Right hindlimb (tissue), 1 donor: ENCODE measurements at places on chromosomes 11 and 22.

- no peak for DNase-seq
These were observed 24.3 kb downstream of the AMOTL1 start for GRCh38 chr11:94792451-94792850.

DNA sequence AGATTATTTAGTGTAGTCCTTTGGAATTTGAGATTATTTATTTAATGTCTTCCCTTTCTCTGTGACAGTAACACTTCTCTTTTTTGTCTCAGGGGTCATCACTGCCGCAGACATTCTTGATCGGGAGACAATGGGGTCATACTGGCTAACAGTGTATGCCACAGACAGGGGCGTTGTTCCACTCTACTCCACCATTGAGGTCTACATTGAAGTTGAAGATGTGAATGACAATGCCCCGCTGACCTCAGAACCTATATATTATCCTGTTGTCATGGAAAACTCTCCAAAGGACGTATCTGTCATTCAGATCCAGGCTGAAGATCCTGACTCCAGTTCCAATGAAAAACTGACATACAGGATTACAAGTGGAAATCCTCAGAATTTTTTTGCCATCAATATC, 299.9 kb downstream of the FAT3 start:
- DNase-seq: no peak

DNA sequence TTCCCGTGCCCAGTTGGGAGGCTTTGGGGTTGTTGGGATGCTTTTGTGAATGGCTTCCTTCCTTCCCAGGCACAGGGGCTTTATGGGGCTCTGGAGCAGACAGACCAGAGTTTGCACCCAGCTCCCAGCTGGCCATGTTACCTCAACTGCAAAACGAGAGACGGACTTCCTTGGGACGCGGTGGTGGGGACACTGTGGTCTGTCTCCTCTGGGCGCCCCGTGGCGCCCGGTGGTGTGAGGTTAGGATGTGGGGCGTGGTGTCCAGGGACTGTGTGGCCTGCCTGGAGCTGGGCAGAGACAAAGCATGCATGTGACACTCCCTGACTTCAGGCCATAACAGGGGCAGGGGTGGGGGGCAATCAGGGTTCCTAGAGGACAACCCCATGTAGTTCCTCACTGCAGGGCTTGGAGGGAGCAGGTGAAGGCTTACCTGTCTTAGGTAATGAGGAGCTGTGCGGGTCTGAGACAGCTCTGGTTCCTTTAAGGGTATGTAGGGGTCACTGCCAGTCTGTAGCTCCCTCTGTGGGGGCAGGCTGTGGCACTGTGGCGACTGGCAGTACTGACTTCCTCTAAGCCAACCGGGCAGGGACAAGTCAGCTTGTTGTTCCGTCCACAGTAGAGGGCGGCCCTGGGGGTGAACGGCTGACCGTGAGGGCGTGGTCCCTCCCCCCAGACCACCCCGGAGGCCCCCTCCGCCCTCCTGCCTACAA, 14.4 kb downstream of the KCNQ1 start:
- peak; percentile 17 for DNase-seq

- DNase-seq: no peak
These were observed 212.6 kb upstream of the NAV2 start for GRCh38 chr11:19499999-19500398.

- DNase-seq: no peak
These were observed 34.2 kb upstream of the TSKU start for GRCh38 chr11:76748948-76749347.

GRCh38 chr11:111035746-111036145, 209.8 kb upstream of the POU2AF2 start:
- DNase-seq: no peak

DNA sequence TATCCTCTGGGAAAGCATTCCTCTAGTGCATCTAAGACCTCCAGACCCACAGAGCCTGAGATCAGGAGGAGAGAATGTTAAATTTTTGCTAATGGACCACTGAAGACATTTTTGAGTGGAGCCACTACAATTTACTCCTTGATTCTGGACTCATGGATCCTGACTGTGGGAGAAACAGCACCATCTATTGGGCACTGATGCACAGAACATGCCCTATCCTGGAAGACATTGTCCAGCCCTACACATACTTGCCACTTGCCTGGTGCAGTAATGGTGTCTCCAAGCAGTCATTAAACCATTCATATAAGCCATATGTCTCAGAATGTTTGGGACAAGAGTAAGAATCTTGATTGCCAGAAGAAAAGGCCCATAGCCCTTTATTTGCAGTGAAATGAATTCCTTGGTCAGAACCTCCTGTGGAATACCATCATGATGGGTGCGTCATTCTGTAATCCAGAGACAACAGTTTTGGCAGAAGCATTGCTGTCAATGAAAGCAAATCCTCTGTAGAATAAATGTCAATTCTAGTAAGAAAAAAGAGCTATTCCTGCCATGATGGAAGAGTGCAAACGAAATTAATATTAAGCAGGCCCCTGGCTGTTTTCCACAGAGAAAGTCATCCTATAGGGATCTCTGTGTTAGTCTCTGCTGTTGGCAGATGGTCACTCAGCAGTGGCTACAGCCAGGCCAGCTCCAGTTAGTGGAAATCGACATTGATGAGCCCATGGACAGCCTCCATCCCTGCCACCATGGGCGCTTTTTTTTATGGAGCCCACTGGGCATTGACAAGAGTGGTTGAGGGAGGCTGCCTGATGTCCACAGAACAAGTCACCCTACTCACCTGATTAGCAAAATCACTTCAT, 43.5 kb downstream of the GGTLC2 start:
- peak; percentile 56 for DNase-seq

DNA sequence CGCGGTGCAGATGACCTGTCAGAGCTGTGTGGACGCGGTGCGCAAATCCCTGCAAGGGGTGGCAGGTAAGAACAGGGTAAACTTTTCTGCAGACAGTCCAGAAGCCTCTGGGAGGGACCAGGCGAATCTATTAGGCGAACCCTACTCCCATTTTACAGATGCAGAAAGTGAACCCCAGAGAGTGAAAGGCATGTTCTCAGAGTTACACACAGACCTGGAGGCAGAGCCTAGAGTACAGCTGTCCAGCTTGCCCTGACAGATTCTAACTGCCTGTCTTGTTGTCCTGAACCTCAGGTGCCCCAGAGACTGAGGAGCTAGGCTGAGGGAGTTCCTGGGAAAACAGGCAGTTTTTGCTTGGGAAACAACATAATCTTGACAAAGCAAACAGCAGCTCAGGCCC, 665 bp downstream of the CCS start:
- DNase-seq: no peak

GRCh38 chr22:49833340-49834007, 5.8 kb upstream of the BRD1 start:
- no peak for DNase-seq

DNA sequence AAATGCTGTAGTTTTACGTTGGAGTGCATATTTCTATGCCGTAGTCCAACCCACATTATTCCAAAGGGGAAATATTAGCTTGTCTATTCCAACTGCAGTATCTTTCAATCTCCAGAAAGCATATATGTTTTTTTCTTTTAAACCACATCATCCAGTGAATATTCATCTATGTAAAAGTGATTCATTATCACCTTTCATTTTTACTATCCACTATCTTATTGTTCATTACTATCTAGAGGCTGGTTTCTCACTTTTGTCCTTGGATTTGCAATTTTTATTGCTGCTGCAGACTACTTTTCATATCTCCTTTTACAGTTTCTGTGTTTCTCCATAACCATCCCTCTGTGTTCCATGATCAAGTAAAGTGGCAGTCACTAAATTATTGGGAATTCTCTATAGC, 1097.2 kb upstream of the TENM4 start:
- DNase-seq: no peak

DNA sequence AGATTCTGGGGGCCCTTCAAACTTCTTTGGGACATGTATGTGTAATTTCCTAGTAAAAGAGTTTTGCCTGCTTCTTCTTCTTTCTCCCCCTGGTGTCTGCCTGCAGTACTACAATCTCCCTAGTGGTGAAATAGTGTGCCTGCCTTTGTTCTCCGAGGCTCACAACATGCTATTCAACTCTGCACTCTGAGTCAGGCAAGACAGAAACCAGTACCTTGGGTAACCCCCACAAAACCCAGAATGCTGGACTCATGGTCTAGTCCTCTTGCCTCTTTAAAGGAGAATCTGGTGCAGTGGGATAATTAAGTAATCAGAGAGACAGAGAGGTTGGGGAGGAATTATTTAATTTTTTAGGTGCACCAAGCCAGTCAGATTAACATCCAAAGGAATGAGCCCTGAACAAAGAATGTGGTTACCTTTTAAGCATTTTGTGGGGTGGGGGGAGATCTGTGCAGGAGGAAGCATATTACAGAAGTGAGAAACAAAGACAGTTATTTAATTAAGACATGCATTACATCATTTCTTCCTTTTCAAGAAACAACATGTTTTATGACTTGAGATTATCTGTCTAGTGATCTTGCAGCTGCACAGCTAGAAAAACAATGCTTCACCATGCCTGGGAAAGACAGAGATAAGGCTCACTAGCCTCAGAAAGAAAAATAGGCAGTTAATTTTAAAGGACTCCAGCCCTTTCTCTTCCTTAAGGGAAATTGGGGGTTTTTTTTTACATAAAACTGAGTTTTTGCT, 11.0 kb upstream of the MS4A6A start:
- peak; percentile 25 for DNase-seq

GRCh38 chr11:34251589-34251980, 106.2 kb downstream of the ABTB2 start:
- DNase-seq: no peak

- no peak for DNase-seq
These were observed 127.0 kb downstream of the MICAL2 start for GRCh38 chr11:12237381-12237784.

DNA sequence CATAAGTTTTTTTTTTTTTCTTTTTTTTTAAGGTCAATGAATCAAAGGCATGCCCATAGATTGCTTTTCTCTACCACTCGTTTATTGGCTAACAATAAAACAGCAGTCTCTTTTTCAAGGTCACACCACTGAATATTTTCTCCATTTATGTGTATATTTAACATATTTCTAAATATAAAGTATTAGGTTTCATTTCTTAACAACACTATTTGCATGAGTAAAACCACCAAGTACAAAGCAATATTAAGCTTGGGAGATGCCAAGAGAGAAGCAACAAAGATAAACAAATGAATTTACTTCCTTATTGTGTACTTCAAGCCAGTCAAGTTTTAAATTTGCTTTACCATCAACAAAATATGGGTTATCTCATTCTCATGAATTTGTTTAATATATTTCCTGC, 708.9 kb upstream of the CCDC179 start:
- no peak for DNase-seq

GRCh38 chr22:49687786-49688515, 139.7 kb downstream of the BRD1 start:
- no peak for DNase-seq

DNA sequence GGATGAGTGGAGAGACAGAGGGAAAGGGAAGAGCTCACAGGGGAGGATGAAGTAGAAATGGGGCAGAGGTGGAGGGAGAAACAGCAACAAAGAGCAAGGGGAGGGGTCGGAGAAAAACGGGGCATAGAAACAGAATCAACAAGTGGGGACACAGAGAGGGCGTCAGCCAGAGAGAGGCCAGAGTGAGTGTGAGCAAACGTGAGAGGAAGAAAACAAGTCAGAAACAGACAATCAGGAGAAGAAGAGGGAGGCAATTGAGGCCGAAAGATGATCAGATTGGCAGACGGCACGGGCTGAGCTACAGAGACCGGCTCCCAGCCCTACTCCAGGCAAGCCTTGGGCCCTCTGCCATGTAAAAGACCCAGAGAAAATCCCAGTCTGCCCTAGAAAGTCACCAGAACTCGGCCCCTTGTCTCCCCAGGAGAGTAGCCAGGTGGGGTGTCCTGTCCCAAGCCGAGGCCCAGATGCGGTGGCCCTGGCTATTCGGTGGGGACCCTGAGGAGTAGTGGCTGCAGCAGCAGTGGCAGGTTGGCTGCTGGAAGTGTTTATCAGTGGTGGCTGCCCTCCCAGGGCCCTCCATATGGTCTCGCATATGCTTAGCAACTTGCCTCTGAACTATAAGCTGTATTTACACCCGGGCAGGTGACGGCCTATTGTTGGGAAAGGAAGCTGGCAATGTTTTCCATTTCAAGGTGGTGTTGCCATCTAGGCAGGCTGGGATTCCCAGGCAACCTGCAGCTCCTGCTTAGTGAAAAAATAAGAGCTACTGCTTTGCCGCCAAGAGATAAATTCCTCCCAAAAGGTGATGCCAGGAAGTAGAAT, 14.8 kb upstream of the TSPAN18 start:
- DNase-seq: no peak

GRCh38 chr11:69193151-69193550, 37.4 kb downstream of the SMIM38 start:
- DNase-seq: no peak

GRCh38 chr11:27437829-27438594, 34.6 kb downstream of the LGR4 start:
- DNase-seq: no peak

DNA sequence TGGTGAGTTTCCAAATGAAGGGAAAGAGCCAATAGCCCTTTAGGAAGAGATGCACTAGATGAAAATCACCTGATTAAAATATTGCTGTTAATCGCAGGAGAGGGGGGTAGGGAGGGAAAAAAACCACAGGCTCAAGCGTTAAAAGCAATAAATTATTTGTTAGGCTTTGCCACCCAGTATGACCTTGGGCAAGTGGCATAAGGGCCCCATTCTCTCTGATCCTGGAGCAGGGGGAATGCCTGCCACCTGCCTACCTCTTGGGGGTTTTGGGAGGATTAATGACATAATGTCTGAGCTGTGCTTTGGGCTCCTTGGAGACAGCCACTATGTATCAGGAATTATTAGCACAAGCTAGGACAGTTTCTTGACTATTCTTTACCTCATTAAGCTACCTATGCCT, 80.0 kb downstream of the ZNRF3 start:
- no peak for DNase-seq

GRCh38 chr11:6856871-6857270, 6.0 kb upstream of the OR10A2 start:
- DNase-seq: no peak

DNA sequence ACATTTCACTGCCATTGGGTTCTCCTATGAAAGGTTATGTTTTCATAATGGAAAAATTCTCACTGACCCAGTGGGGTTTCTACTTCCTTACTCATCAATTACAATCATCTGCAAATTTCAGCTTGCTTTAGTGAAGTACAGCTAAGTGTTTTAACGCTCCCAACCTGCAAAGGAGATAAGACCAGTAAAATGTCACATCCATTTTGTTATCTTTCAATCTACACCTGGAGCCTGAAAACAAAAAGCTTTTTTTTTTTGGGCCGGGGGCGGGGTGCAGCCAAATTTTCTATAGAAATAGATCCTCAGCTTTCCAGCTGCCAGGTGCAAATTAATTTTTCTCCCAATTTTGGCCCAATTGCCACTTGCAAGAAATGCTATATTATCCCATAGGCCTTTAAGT, 40.6 kb downstream of the CADM1 start:
- DNase-seq: no peak

GRCh38 chr11:15655552-15655951, 540.8 kb downstream of the INSC start:
- DNase-seq: no peak

DNA sequence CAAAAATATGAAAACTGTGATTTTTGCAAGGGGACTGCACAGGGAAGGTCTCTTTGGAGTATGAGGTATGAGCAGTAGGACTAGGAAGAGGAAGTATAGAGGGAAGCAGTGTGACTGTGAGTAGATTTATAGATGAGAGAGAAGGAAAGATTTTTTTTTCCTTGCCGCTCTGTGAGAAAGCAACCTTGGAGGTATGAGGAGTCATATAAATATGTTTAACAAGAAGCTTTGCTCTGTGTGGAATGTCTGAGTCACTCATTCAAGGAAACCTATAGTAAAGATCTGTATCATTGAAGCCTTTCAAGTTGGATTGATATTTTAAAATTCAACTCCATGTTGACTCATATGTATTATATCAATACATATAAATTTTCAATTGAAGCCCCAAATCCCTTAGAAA, 26.2 kb downstream of the DNHD1 start:
- DNase-seq: no peak

- no peak for DNase-seq
These were observed 3.4 kb upstream of the GLB1L2 start for GRCh38 chr11:134328433-134328832.
